ENCODE measurements at places on chromosomes 3 and 15. TPM values are rescaled to one million over a fixed set of nuclear protein-coding genes. Genes with fewer than 3 reads are reported as not detected.

DNA sequence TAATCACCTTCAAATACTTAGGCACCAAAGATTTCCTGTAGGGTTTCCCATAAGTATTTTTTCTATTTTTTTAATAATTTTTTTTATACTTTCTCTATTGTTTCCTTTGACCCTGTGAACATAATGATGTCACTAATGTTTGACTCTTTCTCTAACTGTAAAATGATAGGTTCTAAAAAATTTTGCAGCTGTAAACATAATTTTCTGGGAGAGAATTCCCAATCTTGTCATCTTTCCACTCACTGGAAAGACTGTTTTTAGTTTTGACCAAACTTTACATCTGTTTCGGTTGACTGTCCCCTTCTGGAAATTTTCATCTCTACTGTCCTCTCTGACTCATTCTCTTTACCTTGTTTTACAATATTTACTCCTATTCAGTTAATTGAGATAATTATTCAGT is 5.5 kb upstream of the EPHA3 start:
- no peak for DNase-seq

DNA sequence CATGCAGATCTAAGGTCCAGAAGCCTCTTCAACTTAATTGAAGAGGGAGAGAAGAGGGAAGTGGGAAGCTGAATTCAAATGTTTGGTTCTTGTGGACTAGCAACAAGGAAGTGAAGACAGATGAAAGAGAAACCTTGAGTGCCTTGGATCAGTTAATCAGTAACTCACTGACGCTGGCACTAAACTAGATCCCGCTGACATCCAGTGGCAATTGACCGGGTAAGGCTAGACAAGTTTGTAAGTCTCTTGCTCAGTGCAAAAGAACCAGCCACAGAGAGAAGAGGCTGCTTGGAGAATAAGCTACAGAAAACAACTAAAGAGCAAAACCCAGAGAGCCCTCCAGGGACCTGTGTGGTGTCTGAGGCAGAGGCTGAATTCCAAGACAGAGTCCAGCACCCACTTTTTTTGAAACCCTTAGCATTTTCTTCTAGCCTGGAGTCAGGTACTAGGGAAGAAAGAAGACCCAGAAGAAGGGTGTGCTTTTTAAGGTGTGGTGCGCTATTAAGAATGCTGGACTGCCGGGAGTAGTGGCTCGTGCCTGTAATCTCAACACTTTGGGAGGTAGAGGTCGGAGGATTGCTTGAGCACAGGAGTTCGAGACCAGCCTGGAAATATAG is 6.9 kb downstream of the PLCH1 start:
- peak; percentile 99 for DNase-seq

DNA sequence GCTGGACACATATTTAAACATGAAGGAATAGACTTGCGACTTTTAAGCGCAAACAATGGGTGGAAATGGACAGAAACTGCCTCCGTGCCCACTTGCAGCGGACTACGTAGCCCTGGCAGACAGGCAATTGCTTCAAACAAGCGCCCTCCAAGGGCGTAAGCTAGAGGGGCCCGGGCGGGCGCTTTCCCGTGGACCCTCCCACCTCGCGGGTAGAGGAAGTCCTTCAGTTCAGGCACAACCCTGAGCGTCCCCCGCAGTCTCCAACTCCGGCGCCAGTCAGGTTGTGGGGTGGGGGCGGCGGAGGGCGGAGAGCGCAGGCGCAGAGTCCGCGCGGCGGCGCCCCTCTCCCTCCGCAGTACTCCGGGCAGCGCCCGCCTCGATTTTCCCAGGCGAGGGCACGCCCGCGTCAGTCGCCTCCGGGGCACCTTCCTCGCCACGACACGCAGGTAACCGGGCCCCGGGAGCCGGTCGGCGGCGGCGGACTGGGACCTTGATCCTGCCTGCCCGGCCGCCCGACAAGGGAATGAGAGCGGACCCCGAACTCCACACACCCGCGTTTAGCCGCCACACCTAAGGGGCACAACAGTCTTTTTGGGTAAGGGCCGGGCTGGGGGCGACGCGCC is at the start of gene SLC35G2:
Gene SLC35G2, plus strand, starts transcription at position 358 of the 623 bp plus-strand sequence. CDS start 35,335 bp downstream, outside the sequence.
- DNase-seq = peak; percentile 22

DNA sequence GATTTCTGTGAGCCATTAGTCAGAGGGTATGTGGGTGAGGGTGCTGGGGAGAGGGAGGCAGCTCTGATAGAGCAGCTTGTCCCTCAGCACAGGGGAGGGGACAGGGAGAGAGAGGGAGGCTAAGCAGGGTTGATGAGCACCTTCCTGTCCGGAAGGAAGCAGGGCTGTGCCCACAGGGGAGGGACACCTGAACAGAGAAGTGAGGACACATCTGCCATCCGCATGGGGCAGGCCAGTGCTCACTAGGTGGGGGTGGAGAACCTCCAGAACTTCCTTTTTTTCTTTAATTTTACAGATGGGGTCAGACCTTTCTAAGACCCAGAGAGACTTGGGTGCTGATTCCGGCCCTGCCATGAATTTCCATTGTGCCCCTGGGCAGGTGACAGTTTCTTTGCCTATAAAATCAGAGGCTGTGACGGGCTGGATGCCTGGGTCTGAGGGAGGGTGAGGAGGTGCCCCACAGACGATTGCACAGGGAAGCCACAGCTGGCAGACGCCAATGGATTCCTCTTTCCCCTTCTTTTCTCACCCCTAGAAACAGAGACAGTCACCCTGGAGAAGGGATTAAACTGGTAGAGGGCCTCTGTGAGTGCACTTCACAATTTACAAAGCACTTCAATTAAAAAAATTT is 4.1 kb upstream of the TGM5 start:
- DNase-seq = no peak

GRCh38 chr3:157061265-157061664 is 98.7 kb downstream of the CCNL1 start:
- DNase-seq = no peak

GRCh38 chr15:81394603-81395002 is 20.6 kb upstream of the TMC3 start:
- peak; percentile 31 for DNase-seq

- DNase-seq = no peak
These were observed 901 bp upstream of the RASSF1 start for GRCh38 chr3:50341537-50341936.

GRCh38 chr15:45346381-45346780 is 32.0 kb downstream of the GATM start:
- DNase-seq = no peak

- DNase-seq = no peak
These were observed 48.7 kb downstream of the ETV5 start for GRCh38 chr3:186060222-186060621.

DNA sequence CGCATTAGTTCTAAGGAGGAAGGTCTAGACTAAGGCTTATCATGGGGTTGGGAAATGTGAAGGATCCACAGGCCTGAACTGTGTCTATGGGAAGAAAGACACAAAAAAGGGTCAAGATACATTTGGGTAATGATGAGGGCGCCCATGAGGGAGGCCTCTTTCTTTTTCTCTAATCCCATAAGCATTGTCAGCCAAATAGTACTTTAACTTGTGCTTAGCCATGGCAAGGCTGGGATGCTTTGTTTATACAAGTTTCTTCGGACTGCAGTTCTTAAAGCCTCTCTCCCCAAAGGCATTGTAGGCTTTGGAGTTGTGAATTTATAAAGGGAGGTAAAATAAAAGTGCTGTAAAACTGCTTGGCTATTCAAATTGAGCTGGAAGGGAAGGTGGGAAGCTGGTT is 23.4 kb downstream of the ARMC8 start:
- no peak for DNase-seq

- DNase-seq = no peak
These were observed 251.5 kb upstream of the NR2F2 start for GRCh38 chr15:96079041-96079440.

DNA sequence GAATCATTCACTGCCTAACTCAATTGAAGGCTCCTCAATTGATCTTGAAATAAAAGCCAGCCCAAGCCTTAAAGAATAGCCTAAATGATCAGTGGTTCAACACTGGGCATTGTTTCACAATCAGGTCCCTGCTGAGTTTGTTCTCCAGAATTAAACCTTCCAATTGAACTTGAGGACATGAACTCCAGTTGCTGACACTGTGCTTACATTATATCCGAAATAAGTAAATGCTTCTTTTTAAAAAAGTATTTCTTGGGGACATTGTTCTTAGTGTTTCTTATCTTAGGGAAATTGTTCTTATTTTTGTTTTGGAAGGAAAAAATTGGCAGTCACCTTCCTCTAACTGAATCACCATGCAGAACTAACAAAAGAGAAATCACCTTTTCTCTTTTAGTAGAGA is 450.2 kb downstream of the RBMS3 start:
- DNase-seq = no peak

DNA sequence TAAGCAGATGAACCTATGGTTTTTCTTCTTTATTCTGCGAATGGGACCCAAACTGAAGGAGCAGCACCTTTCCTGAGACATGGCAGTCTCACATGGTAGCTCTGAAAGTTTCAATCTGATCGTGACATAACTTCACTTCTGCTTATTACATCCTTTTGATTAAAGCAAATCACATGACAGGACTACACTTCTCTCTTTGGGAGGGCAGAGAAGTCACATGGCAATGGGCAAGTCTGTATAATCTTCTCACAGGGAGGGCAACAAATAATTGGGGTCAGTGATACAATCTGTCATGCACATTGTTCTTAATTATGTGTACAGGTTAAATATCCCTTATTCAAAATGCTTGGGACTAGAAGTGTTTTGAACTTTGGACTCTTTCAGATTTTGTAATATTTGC is 21.6 kb downstream of the NCBP2 start:
- DNase-seq = no peak

GRCh38 chr3:53045518-53046170 is at the start of gene SFMBT1:
SFMBT1 (minus strand) TSS chr3:53046073; CDS start chr3:52969128, 76,945 bp downstream.
- DNase-seq = no peak

DNA sequence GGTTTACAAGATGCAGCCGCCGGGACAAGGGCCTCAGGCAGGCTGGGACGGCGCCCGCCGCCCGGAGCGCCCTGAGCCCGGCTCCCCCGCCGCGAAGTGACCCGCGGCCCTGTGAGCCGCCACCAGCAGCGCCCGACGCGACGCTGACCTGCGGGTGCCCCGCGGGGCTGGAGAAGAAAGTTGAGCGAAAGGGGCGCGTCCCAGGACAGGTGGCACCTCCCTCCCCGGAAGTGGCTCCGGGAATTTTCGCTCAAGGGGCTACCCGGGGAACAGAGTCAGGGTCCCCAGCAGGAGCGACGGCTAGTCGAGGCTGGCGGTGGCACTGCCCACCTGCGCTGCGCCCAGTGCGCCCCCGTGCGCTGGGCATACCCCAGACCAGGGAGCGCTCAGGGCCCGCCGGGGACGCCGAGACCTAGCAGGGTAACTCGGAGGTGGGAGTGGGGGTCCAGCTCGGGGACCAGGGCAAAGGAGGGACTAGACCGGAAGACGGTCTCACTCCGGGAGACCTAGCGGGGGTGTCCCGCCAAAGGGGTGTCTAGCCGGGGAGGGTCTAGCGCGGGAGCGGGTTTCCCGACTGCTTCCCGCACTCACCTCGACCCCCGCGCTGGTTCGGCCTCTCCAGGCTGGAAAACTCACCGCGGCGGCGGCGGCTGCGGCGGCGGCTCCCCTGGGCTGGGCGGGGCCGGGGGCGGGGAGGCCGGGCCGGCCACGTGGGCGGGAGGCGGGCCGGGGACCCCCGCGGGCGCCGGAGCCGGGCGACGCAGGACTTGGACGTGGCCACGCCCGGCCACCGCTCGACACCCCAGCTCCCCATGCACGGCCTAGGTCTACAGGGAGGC is 18.4 kb downstream of the SPATA12 start:
- no peak for DNase-seq

GRCh38 chr3:137946356-137946973 is 63.5 kb upstream of the CLDN18 start:
- peak; percentile 75 for DNase-seq

The SLC51B gene
- total RNA-seq = not detected

The COLQ gene
- total RNA-seq = not detected

The TGM4 gene
- total RNA-seq = 0.35 TPM

The PEAK1 gene
- total RNA-seq = 15.6 TPM

The SLC9A9 gene
- total RNA-seq = 1.0 TPM

The BMF gene
- total RNA-seq = 27.2 TPM

The GOLGA8G gene
- 0.05 TPM for total RNA-seq

The PHC3 gene
- total RNA-seq = 39.1 TPM

The MESP2 gene
- total RNA-seq = not detected

The GP5 gene
- total RNA-seq = under 0.01 TPM

The PLIN1 gene
- total RNA-seq = not detected

The GABRB3 gene
- total RNA-seq = 2.4 TPM

Data from renal cortical epithelial cell (primary cell).